ENCODE measurements at places on chromosomes 7 and 10.

- DNase-seq = no peak
Observed at GRCh38 chr10:89241026-89241425, 10.5 kb downstream of the LIPA start.

DNA sequence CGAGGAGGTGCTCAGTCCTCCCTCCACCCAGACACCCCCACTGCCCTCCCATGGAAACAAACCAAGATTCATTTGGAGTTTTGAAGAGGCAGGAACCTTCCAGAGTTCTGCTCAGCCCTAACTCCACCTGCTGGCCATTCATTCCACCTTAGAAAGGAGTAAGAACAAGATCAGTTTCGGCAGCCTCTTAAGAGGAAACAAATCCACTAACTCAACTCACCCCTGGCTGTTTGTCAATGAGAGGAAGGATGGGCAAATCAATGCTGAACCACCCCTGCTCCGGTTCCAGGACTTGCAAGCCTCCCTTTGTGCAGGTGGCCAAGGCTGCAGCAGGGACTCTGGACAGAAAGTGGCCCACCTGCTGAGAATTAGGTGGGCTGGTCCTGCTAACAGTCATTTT, 26.2 kb downstream of the CCDC3 start:
- no peak for DNase-seq

GRCh38 chr10:28375399-28376354, 72.8 kb upstream of the MPP7 start:
- no peak for DNase-seq

DNA sequence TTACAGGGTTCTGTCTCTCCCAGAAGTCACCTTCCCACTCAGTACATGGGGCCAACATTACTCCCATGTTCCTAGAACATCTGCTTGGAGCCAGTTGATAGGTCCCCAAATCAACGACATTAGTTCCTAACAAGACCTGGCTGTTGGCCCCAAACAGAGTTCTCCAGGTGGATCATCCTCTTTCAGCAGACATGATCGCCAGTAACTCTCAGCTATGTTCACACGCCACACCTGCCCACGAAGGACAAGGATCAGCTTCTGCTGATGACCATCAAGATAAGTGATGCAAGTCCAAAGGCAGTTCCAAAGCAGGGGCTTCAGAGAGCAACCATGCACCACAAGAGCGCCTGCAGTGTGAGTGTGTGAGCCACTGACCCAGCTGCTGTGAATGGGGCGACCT, 11.0 kb downstream of the ZNF777 start:
- no peak for DNase-seq

DNA sequence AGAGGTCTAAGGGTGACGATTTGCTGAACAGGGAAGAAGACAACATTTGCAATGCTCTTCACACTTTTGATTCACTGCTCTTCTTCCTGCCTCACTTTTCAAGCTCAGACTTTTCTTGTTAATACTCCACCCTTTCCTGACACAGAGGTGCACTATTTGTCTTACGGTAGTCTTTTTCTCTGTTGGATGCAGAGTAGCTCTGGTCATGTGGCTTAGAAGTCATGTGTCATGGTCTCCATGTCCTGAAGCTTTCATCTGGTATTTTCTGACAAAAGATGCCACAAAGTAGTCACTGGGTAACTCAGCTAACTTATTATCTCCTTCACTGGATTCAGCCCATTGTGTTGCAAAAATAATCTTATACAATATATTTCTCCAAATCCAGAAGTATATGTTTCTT, 149.1 kb downstream of the TFEC start:
- no peak for DNase-seq

- no peak for DNase-seq
Observed at GRCh38 chr10:28743576-28743975, 66.3 kb downstream of the BAMBI start.

GRCh38 chr7:133587903-133588302, 335.0 kb downstream of the EXOC4 start:
- no peak for DNase-seq

DNA sequence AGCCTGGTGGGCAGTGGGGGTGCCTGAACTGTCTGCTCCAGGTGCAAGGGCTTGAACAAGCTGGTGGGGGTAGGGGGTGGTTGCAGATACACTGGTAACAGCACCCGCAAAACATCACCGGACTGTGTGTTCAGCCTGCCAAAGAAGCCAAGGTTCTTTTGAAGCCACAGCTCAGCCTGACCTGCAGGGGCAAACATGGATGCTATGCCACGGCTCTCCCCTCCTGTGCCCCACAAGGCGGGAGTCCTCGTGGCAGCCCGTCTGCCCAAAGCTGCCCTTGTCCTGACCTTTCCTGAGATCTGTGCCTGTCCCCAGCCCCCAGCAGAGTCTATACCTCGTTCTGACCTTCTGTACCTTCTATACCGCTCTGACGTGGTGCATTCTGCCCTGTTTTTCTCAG, 285.7 kb downstream of the GLRX3 start:
- no peak for DNase-seq

- DNase-seq = no peak
Observed at GRCh38 chr10:124588736-124589490, 127.3 kb downstream of the LHPP start.

GRCh38 chr7:7761340-7761973, 43.0 kb upstream of the RPA3 start:
- peak; percentile 25 for DNase-seq

GRCh38 chr10:133258066-133258817, 18.4 kb downstream of the ADAM8 start:
- DNase-seq = no peak

GRCh38 chr7:108167460-108167859, 37.3 kb upstream of the LAMB4 start:
- no peak for DNase-seq

DNA sequence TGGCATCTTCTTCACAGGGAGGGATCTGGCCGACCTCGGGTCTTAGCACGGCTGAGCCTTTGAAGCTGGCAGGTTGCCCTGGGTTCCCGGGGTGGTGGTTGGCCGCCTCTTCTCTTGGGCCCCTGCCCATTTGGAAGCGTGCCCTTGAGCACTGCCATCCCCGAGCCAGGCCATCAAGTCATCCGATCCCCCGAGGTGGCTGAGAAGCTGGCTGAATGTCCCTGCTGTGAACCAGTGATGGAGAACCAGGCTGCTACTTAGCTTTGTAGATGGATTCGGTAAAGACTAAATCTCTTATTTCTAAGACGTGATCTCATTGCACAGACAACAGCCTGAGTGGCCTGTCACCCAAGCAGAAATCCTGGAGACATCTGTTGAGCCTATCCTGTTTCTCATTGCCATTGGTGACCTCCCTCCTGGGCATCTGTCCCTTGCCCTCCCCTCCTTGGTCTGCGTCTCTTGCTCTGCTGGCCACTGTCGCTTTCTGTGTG, 74.3 kb downstream of the GRK5 start:
- peak; percentile 41 for DNase-seq

DNA sequence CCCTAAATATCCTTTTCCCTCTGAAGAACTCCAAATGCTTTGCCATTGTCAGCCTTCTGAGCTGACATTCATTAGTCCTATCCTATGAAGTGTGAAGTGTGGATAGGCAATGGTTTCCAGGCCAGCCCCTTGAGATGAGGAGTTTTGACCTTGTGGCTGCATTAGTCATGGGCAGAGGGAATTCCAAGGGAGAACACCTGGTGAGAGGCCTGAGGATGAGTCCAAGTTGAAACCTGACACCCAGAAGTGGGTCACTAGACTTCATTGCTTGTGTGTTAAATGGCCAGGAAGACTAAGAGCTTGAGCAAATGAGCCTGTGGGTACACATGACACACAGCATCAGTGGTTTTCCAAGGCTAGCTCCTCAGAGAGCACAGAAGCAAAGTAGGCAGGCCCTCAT, 260.8 kb downstream of the SKAP2 start:
- DNase-seq = no peak

GRCh38 chr10:123035467-123036086, 26.8 kb downstream of the ACADSB start:
- no peak for DNase-seq
